ENCODE measurements at places on chromosomes 5 and 9.

DNA sequence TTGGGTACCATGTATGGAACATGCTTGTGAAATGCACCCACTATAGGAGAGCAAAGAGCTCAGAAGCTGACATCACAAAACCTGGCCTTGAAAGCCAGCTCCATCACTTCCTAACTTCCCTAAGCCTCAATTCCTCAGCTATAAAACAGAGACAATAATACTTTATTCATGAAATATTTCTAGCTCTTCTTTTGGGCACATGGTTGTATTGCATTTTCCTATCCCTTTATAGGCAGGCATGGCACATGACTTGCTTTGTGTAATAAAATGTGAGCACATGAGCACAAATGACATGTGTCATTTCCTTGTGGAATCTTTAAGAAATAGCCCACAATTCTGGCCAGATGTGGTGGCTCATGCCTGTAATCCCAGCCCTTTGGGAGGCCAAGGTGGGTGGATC lies 18.5 kb downstream of the ZNF366 start:
- peaks cover 7% of the 10 kb centered on the region for H3K27me3 ChIP-seq
- no peak overlapping the region for H3K4me3 ChIP-seq
- H3K27ac ChIP-seq = no peak overlapping the region
- no peaks in the 10 kb centered on the region for H3K36me3 ChIP-seq
- no peaks in the 10 kb centered on the region for H3K4me1 ChIP-seq
- no peak for DNase-seq

DNA sequence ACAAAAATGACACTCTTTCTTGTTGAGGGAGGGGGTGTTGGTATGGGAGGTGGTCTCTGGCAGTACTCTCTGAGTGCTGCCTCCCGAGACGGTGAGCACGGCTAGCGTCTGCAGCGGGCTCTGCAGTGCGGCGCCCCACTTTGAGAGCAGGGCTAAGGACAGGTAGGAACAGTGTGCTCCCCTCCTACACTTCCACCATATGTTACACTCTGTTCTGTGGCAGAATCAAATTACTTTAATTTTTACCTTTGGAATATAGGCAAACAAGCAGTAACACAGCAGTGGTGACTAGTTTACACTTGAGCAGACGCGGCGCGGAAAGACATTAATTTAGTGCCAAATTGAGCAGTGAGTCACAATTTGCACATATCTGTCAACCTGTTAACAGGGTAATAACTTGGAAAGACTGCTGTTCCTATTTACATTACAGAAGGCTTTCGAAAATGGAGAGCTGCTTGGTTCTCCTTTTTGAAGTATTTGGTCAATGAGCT lies 136.3 kb downstream of the MED27 start:
- no peak overlapping the region for H3K27ac ChIP-seq
- H3K4me1 ChIP-seq = no peaks in the 10 kb centered on the region

- H3K27me3 ChIP-seq = no peaks in the 10 kb centered on the region
- no peak overlapping the region for H3K4me3 ChIP-seq
- H3K27ac ChIP-seq = peak overlapping the region; percentile 94
- H3K36me3 ChIP-seq = peaks cover 20% of the 10 kb centered on the region
- DNase-seq = peak; percentile 49
Measured at GRCh38 chr9:93126825-93127368, 7.2 kb downstream of the NINJ1 start.

- H3K4me1 ChIP-seq = peaks cover 14% of the 10 kb centered on the region
- no peak overlapping the region for H3K4me3 ChIP-seq
- no peaks in the 10 kb centered on the region for H3K36me3 ChIP-seq
- H3K27ac ChIP-seq = no peak overlapping the region
Measured at GRCh38 chr5:142388696-142389095, 63.9 kb upstream of the SPRY4 start.

DNA sequence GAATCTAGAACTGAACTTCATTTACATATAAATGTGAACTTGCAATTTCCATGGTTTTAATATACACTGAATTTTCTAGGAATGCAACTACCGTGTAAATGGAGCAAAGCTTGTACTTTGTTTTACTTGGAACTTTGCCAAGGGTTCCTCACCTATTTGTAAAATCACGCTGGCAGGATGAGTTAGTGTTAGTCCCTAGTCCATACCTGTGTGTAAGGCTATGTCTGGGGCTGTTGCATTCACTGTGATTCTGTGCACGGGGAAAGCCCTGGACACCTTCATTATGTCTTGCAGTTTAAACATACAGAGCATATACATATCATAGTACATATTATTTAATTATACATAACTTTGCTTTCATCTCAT lies 119.9 kb downstream of the PAX5 start:
- no peak for DNase-seq
- H3K4me3 ChIP-seq = no peak overlapping the region
- no peak overlapping the region for H3K27ac ChIP-seq
- H3K27me3 ChIP-seq = peaks cover 41% of the 10 kb centered on the region
- no peaks in the 10 kb centered on the region for H3K36me3 ChIP-seq

Data from activated naive CD4-positive, alpha-beta T cell treated with anti-CD3 and anti-CD28 coated beads, Interleukin-2, amount 10 ng/mL, durations not matched to agents 7 days and 5 days (primary cell).